ENCODE measurements at places on chromosomes 3 and 15.
A peak's percentile ranks its signal among the peaks of the same experiment; 100 is the strongest.

- no peak for DNase-seq
These were observed 50.4 kb upstream of the MED12L start for GRCh38 chr3:151035072-151035471.

GRCh38 chr3:65149877-65150276 lies 462.1 kb upstream of the ADAMTS9 start:
- DNase-seq, result no peak

DNA sequence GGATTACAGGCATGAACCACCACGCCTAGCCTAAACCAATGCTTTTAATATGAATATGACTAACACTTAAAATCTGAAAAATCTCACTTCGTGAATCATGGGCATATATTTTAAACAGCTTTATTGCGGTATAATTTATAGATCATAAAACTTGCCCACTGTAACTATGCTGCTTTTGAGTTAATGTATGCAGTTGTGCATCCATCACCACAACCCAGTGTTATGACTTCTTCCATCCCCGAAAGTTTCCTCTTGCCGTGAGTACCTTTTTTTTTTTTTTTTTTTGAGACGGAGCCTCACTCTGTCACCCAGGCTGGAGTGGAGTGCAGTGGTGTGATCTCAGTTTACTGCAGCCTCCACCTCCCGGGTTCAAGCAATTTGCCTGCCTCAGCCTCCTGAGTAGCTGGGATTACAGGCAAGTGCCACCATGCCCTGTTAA lies 7.1 kb downstream of the KAT2B start:
- no peak for DNase-seq

GRCh38 chr15:79989682-79990081 lies 18.7 kb upstream of the BCL2A1 start:
- no peak for DNase-seq

GRCh38 chr3:58003093-58003492 lies 5.1 kb upstream of the FLNB start:
- DNase-seq, result no peak

DNA sequence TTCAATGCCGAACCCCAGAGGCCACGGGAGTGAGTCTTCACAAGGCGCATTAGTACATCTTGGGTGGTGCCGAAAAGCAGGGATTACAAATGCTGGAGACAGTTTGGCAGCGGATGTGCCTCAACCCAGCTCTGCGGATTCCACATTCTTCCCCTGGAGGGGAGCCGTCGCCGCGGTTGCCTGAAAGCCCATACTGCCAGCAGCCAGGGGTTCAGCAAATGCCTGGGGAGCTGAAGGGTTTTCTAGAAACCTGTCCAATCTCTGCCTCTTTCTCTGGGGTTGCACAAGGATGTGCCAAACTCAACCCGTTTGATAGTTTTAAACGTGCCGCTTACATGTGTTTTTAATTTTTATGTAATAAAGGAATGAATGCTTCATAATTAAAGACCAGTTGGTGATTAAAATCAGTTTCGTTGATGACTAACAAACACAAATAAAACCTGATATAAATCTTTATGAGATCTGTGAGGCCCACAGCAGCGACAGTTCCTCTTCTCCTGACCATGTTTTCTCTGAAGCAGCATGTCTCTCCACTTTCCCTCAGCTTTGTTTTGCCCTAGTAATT lies 74.6 kb upstream of the LEKR1 start:
- no peak for DNase-seq

DNA sequence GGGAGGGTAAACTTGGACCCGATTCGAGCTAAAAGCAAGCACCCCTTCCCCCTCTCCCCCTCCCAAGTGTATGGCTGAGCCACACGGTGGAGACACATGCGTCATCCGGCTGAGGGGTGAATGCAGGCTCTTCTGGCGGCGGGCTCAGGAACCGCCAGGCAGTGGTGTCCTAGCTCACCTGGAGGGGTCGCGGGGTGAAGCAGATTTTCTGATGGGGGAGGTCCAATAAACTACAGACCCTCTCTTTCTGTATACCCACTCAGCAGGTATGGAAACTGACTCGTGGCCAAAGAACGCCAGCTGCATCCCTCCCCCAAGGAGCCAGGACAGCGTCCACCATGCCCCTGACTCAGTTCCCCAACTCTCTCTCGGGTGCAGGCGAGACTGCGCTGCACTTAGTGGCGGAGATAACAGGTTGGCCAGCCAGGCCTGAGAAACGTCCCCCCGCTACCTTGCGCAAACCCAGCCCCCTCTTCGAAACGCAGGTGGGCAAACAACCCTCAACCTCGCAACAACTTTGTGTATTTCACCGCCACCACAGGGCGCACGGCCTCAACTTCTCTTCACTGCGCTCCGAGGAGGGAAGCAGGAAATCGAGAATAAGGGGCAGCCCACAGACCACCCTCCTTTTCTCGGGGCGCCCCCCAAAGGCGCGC lies 1.3 kb downstream of the MAGI1 start:
- DNase-seq, result peak; percentile 72

GRCh38 chr3:43288366-43288765 lies 2.0 kb downstream of the SNRK start:
- no peak for DNase-seq

DNA sequence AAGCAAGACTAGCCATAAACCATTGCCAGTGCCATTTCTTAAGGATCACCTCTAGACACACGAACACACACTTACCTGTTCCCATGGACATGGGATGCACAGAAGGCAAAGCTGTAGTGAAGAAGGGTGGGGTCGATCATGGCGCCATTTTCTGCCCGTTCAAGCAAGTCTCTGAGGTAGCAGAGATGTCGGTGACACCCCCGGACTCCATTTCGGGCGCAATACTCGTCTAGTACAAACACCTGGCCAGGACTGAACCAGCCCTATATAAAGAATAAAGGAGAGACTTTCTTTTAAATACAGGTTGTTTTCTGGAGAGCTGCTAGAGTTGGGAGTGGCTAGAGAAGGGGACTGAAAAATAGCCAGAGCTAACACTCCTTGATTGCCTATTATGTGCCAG lies 159.4 kb upstream of the FEZF2 start:
- DNase-seq, result no peak

GRCh38 chr3:153173758-153174516 lies 11.9 kb downstream of the RAP2B start:
- no peak for DNase-seq

GRCh38 chr3:12185172-12185710 lies 26.5 kb upstream of the TIMP4 start:
- no peak for DNase-seq

DNA sequence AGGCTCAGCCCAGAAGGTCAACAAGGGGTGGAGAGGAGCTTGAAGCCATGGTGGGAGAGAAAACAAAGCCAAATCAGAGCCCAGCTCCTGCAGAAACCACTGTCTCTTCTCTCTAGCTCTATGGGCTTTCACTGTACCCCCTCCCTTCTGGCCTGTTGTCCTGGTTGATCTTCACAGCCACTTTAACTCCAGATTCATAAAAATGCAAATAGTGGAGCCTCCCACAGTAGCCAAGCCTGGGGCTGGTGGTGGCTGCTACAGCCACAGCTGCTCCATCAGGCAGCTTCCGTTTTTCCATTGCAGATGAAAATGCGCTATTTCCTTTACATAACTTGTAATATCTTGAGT lies 20.7 kb upstream of the CAV3 start:
- DNase-seq, result no peak

DNA sequence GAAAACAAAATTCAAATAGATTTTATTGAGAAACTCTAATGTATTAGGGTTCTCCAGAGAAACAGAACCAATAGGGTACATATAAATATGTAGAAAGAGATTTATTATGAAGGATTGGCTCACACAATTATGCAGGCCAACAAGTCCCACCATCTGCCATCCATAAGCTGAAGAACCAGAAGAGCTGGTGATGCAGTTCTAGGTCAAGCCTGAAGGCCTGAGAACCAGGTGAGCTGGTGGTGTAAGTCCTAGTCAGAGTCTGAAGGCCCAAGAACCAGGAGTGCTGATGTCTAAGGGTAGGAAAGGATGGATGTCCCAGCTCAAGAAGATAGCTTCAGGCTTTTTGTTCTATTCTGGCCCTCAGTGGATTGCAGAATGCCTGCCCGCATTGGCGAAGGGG lies 2.6 kb upstream of the NFKBIZ start:
- no peak for DNase-seq

DNA sequence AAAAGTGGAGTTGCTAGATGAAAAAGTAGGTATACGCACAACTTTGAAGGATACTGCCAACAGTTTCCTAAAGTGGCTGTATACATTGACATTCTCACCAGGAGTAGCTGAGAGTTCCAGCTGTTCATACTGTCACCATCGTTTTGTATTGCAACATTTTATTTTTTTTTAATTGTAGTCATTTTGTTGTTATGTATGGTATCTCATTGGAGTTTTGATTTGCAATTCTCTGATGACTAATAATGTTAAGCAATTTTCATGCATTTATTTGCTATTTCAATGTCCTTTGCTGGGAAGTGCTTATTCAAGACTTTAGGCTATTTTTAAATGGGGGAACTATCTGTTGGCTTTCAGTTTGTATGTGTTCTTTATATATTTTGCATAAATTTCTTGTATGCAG lies 185.1 kb upstream of the TGFBR2 start:
- no peak for DNase-seq

DNA sequence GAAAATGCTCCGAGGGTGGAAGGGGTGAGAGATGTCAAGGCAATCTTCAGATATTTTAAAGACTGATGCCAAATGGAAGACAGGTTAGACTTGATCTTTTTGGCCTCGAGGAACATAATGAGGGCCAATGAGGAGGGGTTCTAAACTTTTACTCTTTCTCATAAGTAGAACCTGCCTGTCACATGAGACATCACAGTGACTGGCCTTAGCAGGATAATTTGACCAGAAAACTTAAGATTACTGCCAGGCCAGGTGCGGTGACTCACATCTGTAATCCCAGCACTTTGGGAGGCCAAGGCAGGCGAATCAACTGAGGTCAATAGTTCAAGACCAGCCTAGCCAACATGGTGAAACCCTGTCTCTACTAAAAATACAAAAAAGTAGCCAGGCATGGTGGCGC lies 12.2 kb downstream of the TM4SF4 start:
- DNase-seq, result no peak

DNA sequence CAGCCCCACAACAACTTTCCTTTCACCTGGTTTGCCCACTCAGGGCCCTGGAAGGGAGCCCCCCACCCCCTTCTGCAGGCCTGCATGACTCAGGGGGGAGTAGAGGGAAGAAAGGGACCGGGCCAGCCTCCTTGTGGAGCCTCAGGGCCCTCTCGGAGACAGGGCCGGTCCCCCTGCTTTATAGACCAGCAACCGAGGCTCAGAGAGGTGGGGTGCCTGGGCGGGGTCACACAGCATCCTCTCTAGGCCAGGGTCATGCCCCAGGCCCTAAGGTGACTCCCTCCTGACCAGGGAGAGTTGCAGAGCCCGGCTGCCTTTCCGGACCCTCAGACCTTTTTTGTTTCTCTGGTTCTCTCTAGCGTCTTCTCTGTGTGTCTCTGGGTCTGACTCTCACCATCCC lies 211.3 kb downstream of the TBC1D2B start:
- no peak for DNase-seq

DNA sequence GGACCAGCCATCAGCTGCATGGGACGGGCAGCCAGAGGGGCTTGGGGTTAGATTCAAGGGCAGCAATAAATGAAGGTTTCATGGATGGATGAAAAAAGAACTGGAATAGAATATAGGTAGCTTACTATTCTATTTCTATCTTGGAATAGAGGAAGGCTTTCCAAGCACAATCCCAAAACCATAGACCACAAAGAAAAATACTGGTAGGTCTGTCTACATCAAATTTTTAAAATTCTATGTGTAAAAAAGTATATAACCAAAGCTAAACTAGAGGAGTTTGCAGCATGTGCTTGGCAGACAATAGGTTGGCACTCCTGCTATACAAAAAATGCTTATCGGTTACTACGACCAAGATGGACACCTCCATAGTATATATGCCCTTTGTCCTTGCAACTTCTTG lies 7.2 kb upstream of the FBLN2 start:
- DNase-seq, result no peak

DNA sequence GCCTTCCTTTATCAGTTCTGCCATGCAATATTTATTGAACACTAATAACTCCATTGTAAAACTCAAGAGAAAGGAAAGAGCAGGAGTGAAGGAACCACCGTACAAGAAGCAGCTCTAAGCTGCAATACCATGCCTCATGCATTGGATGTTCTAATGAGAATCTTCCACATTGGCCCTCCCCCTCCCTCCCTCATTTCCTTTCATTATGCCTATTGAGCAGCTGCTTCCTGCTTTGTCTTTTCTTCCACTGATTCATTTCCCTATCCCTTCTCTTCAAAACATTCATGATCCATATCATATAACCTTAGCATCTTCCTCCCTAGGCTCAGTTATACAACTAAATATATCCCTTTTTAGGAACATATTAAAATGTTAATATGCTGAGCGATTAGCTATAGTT lies 698.7 kb upstream of the GOLIM4 start:
- DNase-seq, result no peak

GRCh38 chr15:84079885-84080777 lies 155.4 kb upstream of the GOLGA6L4 start:
- DNase-seq, result no peak

DNA sequence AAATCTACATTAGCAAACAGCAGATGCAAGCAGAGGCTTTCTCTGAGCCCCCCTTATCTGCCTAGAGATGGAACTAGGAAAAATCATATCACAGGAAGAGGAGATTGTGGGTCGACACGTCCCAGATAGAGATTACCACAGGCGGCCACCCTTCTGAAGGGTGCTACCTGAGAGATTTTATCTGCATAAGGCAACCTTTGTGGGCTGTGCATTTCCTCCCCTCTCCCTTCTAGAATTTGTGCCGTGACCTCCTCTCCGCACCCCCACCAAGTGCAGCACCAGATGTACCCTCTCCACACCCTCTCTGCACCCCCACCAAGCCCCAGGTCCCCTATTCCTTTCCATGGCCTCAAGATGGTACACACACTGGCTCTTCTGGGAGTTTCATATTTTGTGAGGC lies 27.4 kb downstream of the METTL6 start:
- DNase-seq, result no peak

DNA sequence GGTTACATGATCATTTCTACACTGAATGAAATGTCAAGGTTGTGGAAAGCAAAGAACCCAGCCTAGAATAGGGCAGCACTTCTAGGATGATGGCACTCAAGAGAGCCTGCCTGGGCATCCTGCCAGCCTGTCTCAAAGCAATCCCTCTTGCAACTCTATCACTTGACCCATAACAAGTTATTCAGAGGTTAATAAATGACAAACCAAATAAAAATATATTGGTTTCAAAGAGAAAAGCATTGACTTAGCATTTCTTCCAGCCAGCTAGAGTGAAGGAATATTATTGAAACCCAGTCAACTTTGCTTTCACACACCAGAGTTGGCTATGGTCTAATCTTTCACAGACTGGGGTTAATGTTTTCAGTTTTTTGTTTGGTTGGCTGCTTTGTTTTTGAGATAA lies 214.6 kb upstream of the UBE2E2 start:
- DNase-seq, result no peak

- no peak for DNase-seq
These were observed 409.0 kb upstream of the PROK2 start for GRCh38 chr3:72193771-72194430.
